Head of caudate nucleus (tissue), 42 donors: ENCODE measurements at places on chromosomes 2 and 18.
A peak's percentile ranks its signal among the peaks of the same experiment; 100 is the strongest.

DNA sequence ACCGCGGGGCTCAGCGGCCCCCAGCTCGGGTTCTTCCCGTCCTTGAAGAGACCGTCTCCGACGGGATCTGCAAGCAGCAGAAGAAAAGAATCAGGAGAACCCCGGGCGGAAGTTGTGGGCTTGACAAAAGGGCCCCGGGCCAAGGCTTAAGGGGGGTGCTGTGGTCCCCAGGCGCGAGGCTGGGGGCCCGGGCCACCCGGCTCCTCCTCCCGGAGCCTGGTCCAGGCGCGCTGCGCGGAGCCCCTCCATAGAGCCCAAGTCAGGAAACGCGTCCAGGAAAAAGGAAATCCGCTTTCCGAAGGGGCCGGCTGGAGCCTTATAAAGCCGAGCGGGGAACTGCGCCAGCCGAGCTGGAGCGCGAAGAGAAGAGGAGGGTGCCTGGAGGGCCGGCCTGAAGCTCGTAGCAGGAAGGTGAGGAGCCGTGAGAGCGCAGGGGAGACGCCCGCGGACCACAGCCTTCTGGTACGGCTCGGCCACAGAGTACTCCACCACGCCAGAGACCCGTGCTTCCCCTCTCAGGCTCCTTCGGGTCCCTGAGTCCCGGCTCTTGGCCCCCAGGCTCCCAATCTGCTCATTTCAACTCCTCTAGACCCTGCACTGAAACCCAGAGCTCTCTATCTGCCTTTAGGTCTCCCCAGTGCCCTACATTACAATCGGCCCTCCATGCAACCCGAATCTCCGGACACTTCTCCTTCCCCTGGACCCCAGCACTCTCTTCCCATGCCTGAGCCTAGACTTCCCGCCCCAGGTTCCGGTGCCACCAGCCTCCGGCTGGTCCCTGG is 554 bp downstream of the FEV start:
- no peak for DNase-seq

DNA sequence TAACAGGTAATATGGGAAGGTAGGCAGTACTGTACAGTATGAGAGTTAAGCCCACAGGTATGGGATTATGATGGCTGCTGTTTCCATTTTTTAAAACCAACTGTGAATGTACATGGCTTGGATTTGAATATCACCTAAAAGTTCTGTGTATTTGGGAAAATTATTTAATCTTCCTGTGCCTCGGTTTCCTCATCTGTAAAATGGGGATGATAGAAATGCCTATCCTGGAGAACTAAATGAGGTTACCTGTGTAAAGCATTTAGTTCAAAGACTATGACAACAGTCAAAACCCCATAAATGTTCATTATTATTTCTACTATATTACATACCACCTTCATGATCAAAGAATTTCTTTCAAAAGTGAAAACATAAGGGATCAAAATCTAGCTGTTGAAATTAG is 3.6 kb downstream of the KLHL41 start:
- DNase-seq = no peak

- DNase-seq = peak; percentile 24
Observed at GRCh38 chr2:197675711-197676188, 363 bp upstream of the RFTN2 start.

DNA sequence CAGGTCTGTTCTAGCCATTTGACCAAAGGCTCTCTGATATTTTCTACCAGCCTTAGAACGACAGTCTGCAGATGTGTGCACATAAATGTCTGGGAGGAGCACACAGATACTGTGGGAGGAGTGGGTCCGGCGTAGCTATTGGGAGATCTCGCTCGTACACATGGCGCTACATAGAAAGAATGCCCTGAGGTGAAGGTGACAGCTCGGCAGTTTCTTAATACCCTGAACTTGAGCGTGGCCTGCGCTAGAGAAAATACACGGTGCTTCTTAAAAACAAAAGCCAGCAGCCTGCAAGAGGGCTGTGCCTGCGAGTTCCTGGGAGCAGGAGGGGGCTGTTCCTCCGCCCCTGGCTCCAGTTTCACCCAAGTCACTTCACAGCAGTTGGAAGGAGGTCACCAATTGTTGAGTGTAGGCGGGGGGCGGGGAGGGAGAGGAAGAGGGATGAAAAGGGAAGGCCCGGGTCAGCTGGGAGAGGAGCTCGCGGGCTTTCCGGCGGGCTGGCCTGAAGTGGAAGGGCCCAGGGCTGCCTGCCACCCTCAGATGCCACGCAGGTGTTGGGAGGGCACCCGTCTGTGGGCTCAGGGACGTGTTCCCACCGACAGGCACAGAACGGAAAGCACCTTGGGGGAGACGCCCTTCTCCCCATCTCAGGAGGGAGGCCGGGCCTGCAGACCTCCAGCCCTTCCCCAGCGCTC is 124.7 kb upstream of the ZNF516 start:
- peak; percentile 51 for DNase-seq

DNA sequence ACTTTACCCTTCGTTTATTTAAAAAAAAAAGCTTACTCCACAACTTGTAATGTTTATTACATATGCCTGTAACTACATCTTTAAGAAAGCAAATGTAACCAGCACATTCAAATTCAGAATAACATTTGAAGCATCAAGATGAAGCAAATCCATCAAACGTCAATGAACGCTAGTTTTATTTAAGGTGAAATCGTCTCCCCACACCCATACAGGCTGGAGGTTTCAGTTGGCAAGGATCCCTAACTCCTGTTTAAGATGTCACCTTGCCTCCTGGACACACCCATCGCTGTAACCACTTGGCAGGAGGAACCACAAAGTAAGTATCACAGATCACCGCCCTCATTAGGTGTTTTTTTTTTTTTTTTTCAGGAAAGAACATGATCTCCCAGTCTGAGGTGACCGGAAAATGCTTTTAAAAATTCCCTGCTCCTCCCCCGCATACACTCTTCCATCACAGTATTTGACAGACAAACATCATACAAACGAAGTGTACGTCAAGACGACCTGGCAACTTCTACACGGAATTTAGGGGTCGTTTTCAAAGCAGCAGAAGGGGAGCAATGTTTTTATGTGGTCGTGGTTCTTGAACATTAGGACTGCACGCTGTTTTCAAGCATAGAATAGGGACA is 19.7 kb upstream of the STPG4 start:
- no peak for DNase-seq

DNA sequence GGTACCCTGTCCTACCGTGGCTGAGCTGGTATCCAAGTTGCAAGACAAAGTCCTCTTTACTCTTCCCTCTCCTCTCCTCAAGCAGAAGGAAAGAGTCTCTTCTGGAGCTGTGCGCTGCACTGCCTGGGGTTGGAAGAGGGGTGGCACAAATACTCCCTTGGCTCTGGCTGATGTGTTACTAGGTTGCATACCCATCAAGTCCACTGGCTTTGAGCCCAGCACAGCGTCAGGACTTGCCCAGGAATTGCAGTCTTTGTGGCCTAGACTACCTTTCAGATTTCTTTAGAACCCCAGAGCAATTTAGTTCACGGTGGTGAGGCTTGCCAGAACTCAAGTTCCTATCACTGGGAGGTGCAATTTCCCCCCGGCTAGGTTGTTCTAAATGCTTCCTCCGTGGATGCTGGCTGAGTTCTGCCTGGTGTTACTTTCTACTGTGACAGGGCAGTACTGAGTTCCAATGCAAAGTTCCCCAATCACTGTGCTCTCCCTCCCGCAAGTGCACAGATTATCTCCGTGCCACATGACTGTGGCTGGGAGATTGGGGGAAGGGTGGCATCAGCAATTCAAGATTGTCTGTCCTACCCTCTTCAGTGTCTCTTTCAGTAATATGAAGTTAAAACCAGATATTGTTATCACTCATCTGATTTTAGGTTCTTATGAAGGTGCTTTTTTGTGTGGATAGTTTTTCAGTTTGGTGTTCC is 13.4 kb downstream of the MYO3B start:
- DNase-seq = no peak

GRCh38 chr2:44077942-44078511 is 82.2 kb upstream of the LRPPRC start:
- no peak for DNase-seq

GRCh38 chr2:160292225-160292624 is 92.2 kb upstream of the ITGB6 start:
- DNase-seq = no peak

DNA sequence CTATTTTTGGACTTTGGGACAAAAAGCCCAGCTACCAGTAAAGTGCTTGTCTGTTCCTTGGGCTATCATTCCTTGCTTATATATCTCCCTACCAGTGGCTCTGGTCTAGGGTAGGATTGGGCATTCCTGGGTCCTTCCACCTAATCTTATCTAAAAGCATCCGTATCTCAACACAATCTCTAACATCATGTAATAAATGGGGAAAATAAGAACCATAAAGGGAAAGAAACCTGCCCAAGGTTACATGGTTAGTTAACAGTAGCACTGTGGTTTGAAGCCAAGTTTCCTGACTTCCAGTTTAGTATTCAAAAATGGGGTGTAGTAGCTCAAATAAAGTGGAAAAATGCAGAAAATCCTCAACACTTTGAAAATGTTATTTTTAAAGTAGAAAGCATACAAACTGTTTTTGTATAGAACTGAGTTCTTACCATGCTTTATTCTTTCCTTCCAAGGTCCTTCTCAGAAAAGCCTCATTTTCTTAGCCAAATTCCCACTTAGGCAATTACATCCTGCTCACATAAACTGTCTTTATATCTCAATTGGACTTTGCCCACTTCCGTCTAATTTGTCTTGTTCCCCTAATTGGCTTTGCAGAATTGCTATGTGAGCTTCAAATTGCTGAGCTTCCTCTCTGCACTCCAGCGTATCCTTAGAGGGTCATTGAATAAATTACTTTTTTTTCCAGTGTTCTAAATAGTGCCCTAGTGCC is 273.1 kb upstream of the UBE2E3 start:
- DNase-seq = no peak

GRCh38 chr2:9236867-9237266 is 30.3 kb downstream of the ASAP2 start:
- peak; percentile 37 for DNase-seq

DNA sequence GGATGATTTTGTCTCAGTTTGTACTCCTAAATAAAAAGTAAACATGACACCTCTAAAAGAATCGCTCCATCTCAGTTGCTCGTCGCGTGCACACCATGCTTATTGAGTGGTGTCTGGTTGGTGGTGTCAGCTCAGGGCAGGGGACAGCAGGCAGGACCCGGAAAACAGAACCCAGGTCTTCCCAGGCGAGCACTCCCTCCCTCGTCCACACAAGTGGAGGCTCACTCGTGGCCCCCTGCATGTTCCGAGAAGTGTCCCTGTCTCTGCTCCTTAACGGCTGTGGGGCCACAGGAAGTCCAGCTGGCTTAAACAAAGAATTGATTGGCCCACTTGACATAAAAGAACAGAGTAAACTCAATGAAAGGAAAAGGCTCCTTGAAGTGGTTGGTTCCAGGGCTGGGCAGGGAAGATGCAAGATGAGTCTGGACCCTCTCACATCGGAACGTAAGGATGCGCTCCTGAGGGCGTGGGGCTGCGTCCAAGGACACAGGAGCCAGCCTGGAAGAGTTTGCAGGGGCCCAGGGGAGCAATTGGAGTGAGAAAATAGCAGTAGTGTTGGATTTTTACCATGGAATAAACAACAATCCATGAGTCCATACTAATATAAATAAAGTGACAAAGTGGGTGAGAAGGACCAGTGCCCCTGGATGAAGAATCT is 13.1 kb upstream of the CNDP1 start:
- DNase-seq = no peak

DNA sequence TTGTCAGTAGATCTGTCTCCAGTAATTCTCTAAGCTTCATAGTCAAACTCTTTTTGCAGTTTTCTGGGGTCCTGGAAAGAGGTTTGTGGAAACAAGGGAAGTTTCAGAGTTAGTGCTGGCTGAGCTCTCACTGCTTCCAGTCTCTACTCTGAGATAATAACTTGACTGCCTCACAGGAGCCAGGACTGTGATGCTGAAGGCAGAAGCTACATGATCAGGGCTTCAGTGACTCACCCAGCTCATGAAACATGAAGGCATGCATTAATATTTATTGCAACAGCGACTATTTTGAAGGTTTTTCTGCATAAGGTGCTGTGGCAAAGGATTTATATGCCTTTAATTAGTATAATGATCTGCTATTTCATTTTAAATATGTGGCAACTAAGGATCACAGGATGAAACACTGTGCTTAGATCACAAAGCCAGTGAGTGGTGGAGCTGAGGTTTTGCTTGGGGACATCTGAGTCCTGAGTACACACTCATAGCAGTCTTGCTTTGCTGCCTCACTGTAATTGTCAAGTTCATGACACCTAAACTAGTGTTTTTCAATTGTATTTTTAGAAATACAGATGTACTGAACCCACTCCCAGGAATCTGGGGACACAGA is 448.4 kb upstream of the GCFC2 start:
- no peak for DNase-seq

DNA sequence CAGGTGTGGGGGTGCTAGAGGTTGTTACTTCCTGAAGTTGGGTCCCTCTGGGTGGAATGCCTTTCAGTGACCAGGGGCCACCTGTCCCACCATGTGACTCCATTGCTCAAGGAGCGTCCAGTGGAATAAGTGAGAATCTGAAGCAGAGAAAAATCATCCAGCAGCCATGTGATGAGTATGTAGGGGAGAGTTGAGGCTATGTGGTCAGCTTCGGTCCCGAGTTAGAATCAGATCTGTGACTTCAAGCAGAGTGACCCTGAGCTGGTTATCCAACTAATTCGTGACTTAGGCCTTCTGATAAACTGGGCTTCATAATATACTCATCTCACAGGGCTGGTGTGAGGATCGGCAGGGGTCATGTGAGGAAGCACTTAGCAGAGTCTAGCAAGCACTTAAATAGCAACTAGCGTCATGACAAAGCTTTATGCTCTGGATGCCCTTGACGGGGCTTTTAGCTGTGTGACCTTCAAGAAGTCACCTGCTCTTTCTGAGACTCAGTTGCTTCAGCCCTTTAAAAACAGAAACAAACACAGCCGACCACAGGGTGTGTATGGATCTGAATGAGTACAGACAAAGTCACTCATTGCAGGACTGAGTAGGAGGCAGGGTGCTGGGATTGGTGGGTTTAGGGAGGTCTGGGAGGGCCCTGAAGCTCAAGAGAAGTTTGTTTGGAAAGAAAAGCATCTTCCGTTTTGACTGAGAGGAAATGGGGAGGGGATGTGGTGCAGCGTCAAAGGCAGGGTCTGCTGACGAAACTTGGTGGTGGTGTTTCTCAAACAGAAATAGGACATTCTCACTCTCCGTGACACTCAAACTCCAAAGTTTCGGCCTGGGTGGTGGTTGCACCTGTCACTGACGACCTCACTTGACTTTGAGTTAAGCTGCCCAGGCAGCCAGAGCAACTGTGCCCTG is 264.0 kb upstream of the CXCR4 start:
- DNase-seq = no peak

- DNase-seq = no peak
Observed at GRCh38 chr2:222208010-222208690, 90.6 kb downstream of the PAX3 start.

GRCh38 chr18:38539856-38540255 is 974.3 kb upstream of the CELF4 start:
- DNase-seq = no peak

DNA sequence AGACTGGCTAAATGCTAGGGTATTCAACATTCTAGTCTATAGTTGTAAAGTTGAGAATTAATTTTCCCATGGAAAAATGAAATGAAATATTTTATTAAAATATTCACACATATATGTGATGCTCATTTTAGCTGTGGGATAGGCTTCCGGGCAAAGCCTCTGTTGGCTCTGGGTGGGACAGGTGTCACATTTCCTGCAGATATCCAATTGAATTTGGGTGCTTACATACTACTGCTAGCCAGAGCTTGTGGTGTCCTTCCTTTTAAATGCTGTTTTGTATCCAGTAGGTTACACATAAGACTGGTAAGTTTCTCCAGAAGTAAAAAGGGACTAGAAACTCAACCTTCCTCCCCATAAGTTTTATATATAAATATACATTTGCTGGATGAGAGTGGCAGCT is 73.8 kb downstream of the RPRM start:
- DNase-seq = no peak
